ENCODE measurements at places on chromosomes 12 and 14.

DNA sequence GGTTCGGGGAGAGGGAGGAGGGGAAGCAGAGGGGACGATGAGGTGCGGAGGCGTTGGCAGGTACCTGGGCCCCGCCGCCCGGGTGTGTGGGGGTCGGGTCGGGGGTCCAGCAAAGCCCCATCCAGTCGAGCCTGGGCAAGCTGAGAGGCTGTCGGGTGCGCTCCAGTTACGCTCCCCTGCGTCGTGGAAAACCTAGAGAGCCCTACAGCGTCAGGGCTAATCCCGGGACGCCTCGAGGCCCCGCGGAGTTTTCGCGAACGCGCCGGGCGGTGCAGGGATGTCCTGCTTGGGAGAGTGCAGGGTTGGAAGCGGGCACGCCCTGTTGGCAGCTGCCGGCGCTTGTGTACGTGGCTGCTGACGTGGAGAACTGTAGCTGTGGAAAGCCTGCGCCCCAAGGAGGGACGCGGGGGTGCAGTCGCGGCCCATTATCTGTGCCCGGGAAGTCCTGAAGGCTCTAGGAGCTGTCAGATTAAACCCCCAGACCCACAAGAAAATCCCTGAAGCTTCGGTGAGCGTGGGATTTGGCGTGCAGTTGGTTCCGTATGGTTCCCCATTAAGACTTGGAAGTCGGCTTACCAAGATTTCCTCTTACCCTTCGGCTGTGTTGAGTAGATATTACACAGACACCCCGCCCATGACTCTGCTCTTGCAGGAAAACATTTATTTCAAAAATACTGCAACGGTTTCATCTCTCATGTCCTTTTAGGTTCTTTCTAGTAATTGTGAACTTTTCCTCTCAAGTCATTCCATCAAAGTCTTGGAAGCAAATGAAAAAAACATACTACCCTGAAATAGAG is 11.3 kb upstream of the SLC38A2 start:
- peak; percentile 72 for DNase-seq

- peak; percentile 9 for DNase-seq
Observed at GRCh38 chr14:63663428-63664341, 22.0 kb upstream of the WDR89 start.

DNA sequence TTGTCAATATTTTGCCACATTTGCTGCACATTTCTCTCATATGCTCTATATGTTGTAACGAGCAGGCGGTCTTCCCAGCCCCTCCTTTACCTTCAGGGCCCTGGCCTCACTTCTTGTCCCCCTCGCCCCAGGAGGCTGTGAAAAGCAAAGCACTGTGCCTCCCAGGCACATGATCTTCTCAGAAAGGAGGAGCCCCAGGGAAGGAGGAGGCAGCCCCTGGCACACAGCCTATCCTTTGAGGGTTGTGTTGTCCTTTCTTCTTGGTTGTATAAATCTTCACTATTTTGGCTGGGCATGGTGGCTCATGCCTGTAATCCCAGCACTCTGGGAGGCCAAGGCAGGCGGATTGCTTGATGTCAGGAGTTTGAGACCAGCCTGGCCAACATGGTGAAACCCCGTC is 77.0 kb downstream of the PPP2R5C start:
- DNase-seq: no peak

- DNase-seq: no peak
Observed at GRCh38 chr14:102872020-102872419, 50.4 kb upstream of the AMN start.

DNA sequence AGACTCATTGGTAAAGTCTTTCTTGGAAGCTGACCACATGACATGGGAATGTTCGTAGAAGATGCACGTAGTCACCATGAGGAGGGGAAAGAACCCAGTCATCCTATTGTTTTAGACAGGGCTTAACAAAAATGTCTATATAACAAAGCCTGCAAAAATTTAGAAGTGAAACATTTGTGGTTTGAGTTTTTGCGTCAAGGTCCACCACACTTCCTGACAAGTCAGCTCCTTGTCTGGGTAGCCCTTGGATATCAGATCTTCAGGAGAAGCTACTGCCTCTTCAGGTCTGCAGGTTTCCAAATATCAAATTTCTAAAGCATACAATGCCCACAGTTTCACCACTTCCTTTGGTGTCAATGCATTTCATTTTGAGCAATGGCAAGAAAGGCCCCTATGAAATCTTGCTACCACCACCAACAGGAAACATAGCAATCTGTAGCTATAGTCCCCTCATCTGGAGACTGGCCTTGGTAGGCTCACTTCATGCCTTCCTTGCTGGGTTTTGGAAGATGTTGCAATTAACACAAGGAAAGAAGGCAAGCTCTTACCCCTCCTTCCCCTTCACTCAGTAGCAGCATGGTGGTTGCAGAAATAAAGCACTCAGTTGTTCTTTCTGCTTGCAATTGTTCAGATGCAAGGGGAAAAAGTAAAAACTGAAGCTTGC is 235.2 kb downstream of the PCNX1 start:
- DNase-seq: peak; percentile 61

DNA sequence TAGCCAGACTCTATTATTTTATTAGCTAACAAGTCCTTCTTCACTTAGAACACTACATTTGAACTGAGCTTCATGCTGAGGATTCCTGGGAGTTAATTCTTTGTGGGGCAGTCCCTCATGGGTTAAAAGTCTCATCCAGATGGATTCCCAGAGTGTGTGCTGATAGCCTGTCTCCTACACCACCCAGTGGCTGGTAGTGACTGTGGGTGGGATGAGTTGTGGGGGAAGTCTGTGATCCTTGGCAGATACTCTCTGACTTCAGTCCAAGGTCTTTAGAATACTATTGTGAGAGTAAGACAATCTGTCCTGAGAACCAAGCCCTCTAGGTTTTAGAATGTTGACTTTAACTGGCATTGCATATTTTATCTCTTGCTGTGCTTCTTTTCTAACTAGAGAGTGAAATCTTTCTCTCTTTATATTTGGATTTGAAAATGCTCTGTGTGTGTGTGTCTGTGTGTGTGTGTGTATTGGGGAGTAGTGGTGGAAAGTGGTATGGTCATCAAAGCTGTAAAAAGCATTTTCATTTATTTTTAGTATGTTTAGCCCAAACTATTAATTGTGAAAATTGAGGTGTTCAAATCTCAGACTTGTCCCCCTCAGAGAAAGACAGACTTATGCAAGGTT is 37.3 kb downstream of the AKAP6 start:
- DNase-seq: peak; percentile 37

DNA sequence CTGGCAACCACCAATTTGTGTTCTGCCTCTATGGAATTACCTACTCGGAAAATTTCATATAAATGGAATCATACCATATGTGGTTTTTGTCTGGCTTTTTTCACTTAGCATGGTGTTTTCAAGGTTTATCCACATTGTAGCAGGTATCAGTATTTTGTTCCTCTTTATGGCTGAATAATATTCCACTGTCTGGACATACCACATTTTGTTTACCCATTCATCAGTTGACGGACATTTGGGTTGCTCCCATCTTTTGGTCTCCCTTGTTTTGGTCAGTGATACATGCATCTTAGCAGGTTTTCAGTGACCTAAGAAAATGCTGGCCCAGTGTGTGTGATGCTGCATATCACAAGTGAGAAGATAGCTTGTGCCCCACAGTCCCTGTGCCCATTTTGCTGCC is 21.2 kb downstream of the CALM1 start:
- no peak for DNase-seq

DNA sequence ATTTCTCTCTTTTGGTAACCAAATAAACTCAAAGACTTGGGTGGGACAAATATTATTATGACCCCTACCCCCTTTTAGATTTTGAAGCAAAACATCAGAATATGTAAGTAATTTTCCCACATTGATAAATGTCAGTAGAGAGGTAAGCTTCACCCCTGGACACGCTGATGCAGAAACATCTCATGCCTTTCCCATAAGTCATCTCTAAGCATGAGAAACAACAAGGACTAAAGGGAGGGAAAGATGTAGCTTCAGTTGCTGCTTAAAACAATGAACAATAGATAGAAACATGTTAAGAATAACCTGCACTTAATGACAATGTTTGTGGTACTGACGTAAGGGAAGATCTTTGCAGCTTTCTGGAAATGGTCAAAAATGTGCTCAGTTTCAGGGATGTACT is 56.3 kb upstream of the SLC8A3 start:
- no peak for DNase-seq

DNA sequence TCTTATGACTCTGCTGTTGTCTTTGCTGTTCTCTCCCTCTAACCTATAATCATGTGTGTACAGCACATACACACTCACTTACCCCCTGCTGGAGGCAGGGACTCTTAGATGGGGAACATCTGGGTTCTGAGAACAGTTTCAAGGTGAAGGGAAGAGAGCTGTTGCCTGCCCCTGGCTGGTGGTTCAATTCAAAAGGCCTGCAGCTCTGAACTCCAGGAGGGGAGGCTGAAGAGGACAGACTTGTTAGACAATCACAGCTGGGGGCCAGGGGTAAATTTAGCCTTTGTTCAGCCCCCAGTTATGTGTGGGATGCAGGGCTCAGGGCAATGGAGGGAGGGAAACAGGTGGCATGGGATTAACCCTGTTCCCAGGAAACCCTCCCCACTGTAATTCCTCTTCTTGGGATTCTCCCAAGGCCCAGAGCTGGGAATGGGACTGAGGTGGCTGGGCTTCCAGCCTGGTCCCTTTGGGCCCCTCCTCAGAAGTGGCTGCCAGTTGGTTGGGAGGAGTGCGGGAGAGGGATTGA is 1.9 kb downstream of the MYL6B start:
- DNase-seq: no peak

DNA sequence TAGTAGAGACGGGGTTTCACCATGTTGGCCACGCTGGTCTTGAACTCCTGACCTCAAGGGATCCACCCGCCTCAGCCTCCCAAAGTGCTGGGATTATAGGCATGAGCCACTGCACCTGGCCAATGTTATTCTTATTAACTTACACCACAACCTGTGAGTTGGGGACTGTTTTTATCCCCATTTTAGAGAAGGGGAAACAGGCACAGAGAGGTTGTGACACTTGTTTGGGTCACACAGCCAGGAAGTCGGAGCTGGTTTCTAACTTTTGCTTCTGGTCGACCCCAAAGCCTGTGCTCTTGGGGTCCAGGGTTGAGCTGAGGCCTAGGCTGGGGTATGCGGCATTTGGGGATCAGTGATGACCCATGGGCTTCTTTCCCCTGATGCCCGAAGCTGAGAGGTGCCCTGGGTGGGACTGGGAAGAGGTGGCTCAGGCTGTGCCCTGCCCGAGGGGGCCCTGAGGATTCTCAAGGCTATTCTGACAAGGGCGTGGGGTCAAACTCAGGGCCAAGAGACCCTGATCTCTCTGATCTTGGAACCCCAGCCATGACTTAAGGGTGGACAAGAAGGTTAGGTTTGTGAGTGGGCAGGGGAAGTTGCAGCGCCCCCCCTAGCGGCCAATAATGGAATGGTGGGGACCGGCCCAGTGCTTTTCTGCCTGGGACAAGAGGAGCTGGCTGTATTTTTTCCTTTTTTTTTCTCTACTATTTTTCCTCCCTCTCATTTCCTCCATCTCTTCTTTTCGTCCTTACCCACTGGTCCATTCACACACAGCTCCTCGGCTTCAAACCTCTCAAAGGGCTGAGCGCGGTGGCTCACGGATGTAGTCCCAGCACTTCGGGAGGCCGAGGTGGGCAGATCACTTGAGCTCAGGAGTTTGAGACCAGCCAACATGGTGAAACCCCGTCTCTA is 3.0 kb downstream of the SDSL start:
- DNase-seq: peak; percentile 68

All from AG08396 (cell line).